ENCODE measurements at places on chromosomes 2 and 18. TPM values are rescaled to one million over a fixed set of nuclear protein-coding genes. Genes with fewer than 3 reads are reported as not detected.

FOXI3 gene
- not detected for total RNA-seq

CDH2 gene
- 0.07 TPM for total RNA-seq

ECEL1 gene
- total RNA-seq = not detected

GRCh38 chr2:143635302-143635701 is 506.1 kb downstream of the ARHGAP15 start:
- H3K36me3 ChIP-seq = peaks cover 57% of the 10 kb centered on the region
- no peak for DNase-seq
- H3K4me1 ChIP-seq = peaks cover 11% of the 10 kb centered on the region
- H3K4me3 ChIP-seq = no peak overlapping the region
- no peaks in the 10 kb centered on the region for H3K27me3 ChIP-seq
- no peak overlapping the region for H3K27ac ChIP-seq

DNA sequence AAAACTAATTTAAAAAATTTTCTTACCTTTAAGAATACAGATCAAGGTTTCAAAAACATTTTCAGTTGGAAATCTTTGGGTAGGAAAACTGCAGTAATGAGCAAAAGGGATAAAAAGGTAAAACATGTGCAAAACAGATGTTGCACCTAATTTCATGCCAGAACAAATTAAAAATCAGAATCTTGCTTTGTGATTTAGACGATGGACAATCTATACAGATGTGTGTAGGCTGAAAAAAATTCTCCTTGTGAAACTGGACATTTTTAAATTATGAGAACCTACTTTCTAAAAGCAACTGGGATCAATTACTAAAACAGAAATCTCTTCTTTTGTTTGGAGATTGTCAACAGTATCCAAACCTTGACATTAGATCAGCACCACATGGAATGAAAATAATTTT is 183.2 kb upstream of the ITGA4 start:
- no peak for DNase-seq
- H3K4me3 ChIP-seq = no peak overlapping the region
- H3K36me3 ChIP-seq = peaks cover 10% of the 10 kb centered on the region
- no peaks in the 10 kb centered on the region for H3K27me3 ChIP-seq
- peaks cover 18% of the 10 kb centered on the region for H3K4me1 ChIP-seq

GRCh38 chr2:118832071-118832790 is 15.2 kb downstream of the EN1 start:
- H3K36me3 ChIP-seq = no peaks in the 10 kb centered on the region
- H3K4me3 ChIP-seq = no peak overlapping the region
- H3K27ac ChIP-seq = no peak overlapping the region
- peaks cover 3% of the 10 kb centered on the region for H3K4me1 ChIP-seq
- peaks cover 63% of the 10 kb centered on the region for H3K27me3 ChIP-seq

DNA sequence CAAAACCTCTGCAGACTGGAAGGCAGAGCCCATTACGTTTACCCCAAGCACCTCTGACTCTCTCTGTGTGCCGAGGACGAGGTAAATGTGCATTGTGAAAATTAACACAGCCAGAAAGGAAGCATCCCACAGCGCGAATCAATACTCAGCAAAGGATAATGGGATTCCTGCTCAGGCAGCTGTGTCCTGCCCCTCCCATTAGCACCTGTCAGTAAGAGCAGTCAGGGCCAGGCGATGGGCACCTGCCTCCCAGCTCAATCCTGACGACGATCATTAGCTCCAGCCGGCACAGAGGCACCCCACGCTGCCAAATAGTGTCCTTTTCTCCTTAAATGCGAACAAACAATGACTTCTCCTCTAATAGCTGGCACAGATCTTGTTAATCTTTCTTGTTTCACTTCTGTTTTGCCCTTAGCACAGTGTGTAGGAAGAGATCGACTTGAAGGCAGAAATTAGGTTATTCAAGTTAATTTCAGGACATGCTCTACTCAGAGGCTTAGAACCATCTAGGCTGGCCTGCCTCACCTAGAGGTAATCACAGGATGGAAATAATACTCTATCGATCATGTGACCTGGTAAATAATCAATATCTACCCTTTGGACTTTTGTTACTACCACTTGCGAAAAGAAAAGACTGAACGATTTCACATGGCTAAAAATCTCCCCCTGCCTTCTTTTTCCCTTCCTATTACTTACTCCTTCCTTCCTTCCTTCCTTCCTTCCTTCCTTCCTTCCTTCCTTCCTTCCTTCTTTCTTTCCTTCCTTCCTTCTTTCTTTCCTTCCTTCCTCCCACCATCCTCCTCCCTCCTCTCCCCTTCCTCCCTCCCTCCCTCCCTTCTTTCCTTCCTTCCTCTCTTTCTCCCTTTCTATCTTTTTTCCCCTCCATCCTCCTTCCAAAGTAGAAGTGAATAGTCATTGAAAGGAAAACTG is 487.9 kb upstream of the ID2 start:
- no peaks in the 10 kb centered on the region for H3K4me1 ChIP-seq
- H3K27ac ChIP-seq = no peak overlapping the region
- no peak for DNase-seq
- H3K36me3 ChIP-seq = no peaks in the 10 kb centered on the region
- no peak overlapping the region for H3K4me3 ChIP-seq

GRCh38 chr18:58205443-58206160 is 161.6 kb downstream of the NEDD4L start:
- no peaks in the 10 kb centered on the region for H3K36me3 ChIP-seq
- H3K27ac ChIP-seq = no peak overlapping the region
- no peaks in the 10 kb centered on the region for H3K4me1 ChIP-seq
- H3K27me3 ChIP-seq = peaks cover 5% of the 10 kb centered on the region
- no peak overlapping the region for H3K4me3 ChIP-seq

Measured in activated CD4-positive, alpha-beta T cell treated with anti-CD3 and anti-CD28 coated beads, Interleukin-2, amount 10 ng/mL, durations not matched to agents 24 days and 14 days (primary cell).